ENCODE measurements at places on chromosomes 16 and 17. TPM values are rescaled to one million over a fixed set of nuclear protein-coding genes. Genes with fewer than 3 reads are reported as not detected.

GP1BA gene
- total RNA-seq: 0.47 TPM

CSH2 gene
- total RNA-seq: 0.56 TPM

HBA2 gene
- total RNA-seq: not detected

- no peak for DNase-seq
Measured at GRCh38 chr17:20996724-20997615, 45.8 kb downstream of the USP22 start.

DNA sequence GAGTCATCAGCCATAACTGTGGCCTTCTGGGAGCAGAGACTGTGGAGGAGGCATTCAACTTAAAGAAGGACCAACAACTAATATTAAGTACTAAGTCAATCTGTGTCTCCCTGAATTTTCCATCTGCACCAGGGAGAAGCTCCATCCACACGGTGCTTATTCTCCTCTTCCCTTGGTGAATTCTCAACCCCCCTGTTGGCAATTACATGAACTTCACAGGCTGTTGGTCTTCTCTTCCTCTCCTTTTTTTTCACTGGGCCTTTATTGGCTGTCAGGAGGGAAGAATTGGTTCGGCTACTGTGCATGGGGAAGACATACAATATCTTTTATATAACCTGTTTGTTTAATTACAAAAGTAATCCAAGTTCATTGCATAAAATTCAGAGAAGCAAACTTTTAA lies 152.8 kb upstream of the IRX6 start:
- DNase-seq: no peak

- DNase-seq: no peak
Measured at GRCh38 chr17:10842658-10843057, 4.8 kb upstream of the PIRT start.

- no peak for DNase-seq
Measured at GRCh38 chr16:58177353-58177710, 20.6 kb downstream of the CSNK2A2 start.

All from glutamatergic neuron (in vitro differentiated cells).